ENCODE measurements at places on chromosomes 11 and 22.

- no peak for DNase-seq
Measured at GRCh38 chr22:17272511-17272991, 53.3 kb upstream of the ADA2 start.

- DNase-seq: no peak
Measured at GRCh38 chr22:30728826-30729225, 34.2 kb downstream of the OSBP2 start.

- DNase-seq: no peak
Measured at GRCh38 chr11:14972581-14973495, 687 bp upstream of the CALCA start.

DNA sequence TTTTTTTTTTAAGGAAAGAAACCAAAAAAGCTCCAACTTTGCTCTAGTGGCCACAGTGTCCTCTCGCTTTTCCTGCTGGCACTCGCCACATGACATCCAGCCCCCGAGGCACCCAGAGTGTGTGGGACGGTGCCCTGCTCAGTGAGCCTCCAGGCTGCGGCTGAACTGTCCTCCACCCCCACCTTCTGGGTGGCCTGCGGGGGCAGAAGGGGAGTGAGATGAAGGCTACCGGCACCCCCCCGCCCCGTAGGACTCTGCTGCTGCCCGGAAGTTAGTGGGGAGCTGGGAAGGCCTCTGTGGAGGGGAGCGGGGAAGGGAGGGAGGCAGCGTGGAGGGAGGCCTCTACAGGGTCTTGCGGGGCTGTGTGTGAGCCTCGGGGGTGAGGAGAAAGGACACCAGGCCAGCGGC is 264.4 kb downstream of the CTTN start:
- no peak for DNase-seq

GRCh38 chr11:12542186-12542935 is 131.9 kb upstream of the TEAD1 start:
- no peak for DNase-seq

DNA sequence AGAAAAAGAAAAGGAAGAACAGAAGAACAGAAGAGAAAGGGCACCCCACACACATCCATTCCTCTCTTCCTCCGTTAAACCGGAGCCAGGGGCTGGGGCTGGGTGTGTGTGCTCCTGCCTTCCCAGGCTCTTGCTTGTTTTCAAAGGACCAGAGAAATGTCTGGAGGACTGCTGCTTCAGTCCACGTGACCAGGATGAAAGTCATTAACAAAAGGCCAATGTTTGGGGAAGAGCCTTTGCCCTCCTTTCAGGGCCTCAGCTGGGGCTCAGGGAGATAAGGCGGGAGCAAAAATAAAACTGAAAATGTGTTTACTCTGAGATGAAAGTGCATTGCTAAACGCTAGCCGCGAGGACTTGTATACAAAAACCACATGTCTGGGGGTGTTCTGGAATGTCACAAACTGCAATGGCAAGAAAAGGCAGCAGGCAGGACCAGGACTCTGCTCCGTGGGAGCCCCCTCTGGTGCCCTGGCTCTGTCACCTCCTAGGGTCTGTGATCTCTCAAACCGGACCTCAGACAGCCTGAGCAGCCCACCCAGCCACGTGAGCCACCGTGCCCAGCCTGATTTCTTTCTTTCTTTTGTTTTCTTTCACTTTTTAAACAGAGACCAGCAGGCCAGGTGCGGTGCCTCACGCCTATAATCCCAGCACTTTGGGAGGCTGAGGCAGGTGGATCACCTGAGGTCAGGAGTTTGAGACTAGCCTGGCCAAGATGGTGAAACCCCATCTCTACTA is 31.6 kb upstream of the MYH9 start:
- no peak for DNase-seq

DNA sequence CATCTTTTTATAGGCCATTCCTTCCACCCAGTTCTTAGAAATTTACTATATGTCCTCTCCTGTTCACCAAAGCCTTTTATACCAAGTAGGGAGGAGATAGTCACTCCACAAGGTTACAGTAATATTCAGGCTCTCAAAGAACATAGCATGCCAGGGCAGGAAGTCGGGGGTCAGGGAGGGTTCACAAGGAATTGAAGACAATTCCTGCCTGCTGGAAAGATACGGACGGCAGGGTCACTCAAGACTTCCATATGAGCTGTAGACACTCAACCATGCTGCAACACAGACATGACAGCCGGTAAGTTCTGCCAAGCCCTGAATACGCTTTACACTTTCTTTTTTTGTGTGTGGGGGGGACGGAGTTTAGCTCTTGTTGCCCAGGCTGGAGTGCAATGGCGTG is 700 bp downstream of the C22orf31 start:
- DNase-seq: no peak

DNA sequence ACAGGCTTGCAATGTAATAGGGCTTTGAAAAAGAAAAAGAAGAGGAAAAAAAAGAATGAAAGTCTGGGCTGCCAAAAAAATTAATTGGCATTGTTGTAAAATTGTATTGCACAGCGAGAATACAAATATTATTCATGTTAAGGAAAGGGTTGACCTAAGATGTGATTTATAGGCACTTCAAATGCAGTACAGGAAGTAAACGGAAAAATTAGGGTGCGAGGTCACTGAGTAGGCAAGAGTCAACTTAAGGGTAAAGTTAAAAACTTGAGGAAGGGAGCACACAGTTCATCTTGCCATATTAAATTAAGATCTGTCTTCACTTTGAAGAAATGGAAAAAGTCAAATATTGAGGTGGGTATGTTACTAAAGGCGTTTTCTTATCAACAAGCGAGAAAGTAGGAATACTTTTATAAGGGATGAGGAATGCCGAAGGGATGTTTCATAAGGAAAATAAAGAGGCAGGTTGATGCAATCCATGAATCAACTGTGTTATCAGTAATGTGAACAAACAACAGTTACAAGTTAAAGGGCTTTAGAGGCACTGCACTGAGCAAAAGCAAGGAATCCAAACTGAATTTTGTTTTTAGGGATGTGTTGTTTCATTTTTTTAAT is 123.0 kb downstream of the WT1 start:
- no peak for DNase-seq

- no peak for DNase-seq
Measured at GRCh38 chr22:19666673-19667593, 47.4 kb upstream of the SEPTIN5 start.

GRCh38 chr11:3880724-3881123 is 25.3 kb downstream of the STIM1 start:
- DNase-seq: no peak

DNA sequence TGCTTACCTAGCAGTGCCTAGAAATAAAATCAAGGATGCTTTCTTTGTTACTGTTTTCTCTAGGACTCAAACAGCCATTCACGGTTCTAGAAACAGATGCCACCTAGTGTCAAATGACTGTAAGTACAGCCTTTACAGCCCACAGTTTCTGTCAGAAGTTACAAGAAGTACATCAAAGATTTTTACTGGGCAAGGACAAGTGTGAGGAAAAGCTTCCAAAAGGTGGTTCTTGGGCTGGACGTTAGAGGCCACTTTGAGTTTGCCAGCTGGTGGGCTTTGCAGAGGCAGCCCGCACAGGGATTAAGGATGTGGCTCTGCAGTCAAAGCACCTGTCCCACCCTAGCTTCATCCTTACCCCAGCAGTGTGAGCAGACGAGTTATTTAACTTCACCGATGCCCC is 6.9 kb downstream of the KMT5B start:
- DNase-seq: no peak

DNA sequence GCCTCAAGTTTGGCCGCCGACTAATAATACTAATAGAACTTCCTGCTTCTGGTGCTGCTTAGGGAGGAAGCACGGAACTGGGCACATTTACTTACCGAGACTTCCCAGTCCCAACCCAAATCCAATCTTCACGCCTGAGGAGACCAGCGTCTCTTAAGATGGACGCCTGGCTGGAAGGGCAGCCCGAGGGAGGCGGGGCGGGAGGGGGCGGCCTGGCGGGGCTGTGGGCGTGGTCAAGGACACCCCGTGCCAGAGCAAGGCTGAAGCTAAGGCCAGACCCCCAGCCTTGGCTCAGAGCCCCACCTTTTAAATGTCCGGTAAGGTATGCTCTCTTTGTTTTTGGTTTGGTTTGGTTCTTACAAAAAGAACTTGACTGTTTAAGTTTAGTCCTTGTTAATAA is at the start of gene GDPD4:
Gene GDPD4 (minus strand): TSS at position 177 of the 400 bp plus-strand sequence. CDS start 16,549 bp downstream, outside the sequence.
- DNase-seq: no peak

DNA sequence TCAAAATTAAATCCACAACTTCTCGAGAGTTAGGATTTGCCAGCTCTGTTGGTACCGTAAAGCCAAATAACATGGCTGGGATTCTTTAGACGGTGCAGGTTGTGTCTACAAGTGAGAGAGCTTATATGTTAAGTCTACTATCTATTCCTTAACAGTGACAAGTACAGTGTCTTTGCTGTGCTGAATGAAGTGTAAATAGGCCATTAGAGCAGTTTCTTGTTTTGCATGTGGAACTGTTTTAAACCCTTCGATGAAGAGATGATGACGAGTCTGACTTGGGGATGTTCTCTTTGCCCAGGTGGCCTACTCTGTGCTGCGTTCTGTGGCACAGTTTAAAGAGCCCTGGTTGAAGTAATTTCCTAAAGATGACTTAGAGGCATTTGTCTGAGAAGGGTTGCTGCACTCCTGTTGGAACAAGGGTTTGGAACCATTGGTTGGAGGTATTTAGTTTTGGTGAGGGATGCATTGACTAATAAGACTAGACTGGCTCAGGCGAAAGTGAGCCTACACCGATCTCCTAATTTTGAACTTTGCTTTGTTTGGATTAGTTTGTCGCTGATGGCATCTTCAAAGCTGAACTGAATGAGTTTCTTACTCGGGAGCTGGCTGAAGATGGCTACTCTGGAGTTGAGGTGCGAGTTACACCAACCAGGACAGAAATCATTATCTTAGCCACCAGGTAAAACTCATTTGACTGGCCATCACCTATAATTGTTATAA is 988 bp downstream of the RPS3 start:
- DNase-seq: no peak

- DNase-seq: no peak
Measured at GRCh38 chr11:5065027-5065426, 4.3 kb upstream of the OR52E1 start.

- DNase-seq: no peak
Measured at GRCh38 chr11:26330262-26330661, 1.7 kb upstream of the ANO3 start.

Measured in activated T-helper 9 cell treated with anti-CD3 and anti-CD28 coated beads, Interleukin-2, amount 50 U/mL, for 16 hours (primary cell).